ENCODE measurements at places on chromosomes 4 and X.

- no peak for DNase-seq
These were observed 305.4 kb downstream of the PRDM5 start for GRCh38 chr4:120617171-120617570.

- no peak for DNase-seq
These were observed 52.6 kb upstream of the PDHA1 start for GRCh38 chrX:19291086-19291485.

DNA sequence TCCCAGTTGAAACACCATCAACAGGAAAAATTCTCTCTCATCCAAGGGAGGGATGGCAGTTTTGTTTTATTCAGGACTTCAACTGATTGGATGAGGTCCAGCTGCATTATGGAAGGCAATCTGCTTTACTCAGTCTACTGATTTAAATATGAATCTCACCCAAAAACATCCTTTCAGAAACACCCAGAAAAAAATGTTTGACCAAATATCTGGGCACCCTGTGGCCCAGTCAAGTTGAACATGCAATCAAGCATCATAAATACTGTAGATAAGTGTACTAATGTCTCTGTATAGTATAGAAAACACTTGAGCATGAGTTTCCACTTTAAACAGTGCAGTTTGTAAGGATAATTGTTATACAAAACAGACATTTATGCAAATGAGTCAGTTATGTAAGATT, 753.2 kb downstream of the ARAP2 start:
- no peak for DNase-seq

- DNase-seq: no peak
These were observed 421.8 kb downstream of the MAPK10 start for GRCh38 chr4:85938062-85938461.

DNA sequence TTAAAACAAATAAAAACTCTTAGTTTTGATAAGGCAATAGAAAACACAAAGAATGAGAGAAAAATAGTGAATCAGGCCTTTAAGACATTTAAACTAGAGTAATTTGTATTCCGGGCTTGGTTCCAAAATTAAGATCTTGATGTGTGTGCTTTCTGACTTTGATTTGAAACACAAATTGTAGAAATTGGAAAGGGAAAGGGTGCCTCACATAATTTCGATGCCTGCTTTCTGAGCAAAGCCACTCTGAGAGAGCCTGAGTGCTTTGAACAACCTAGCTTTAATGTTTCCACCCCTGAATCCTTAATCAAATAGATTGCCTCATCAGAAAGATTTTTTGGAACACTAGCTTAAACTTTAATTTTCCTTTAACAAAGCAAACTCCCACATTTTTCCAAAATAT, 666.8 kb downstream of the PCDH18 start:
- DNase-seq: no peak

GRCh38 chr4:69849297-69849696, 10.6 kb downstream of the SULT1E1 start:
- DNase-seq: peak; percentile 22

DNA sequence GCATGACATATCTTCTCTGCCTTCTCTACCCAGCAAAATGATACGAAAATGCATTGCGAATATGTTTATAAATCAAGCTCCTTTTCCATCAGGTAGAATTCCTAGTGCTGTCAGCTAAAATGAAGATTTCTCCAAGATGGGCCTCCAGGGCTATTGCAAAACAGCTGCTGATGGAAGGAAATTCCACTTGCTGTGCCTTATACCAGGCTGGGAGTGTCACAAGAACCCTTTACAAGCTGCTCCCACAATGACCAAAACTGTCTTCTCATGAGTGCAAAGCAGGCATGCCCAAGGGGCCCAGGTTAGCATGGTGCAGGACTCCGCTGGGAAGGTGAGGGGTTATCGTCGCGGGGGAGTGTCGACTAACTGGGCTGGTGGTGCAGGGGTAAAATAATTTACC, 8.7 kb downstream of the HNRNPH2 start:
- DNase-seq: peak; percentile 61

GRCh38 chr4:100356172-100356571, 161.7 kb downstream of the EMCN start:
- DNase-seq: no peak

DNA sequence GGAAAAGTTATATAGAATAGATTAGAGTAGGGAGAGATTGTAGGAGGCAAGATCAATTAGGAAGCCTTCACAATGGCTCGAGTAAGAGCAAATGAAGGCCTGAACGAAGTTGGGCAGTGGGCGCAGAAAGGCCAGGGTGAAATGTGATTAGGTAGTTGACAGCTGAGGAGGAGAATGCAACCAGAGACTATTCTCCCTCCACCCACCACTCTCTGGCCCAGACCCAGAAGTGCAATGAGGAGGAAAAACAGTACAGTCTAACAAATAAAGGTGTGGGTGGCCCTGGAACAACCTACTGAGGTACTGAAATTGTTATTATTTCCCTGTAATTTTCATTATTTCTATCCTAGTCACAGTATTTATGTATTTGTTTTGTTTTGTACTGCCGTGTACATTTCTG, 176.7 kb downstream of the SLC39A8 start:
- DNase-seq: no peak

DNA sequence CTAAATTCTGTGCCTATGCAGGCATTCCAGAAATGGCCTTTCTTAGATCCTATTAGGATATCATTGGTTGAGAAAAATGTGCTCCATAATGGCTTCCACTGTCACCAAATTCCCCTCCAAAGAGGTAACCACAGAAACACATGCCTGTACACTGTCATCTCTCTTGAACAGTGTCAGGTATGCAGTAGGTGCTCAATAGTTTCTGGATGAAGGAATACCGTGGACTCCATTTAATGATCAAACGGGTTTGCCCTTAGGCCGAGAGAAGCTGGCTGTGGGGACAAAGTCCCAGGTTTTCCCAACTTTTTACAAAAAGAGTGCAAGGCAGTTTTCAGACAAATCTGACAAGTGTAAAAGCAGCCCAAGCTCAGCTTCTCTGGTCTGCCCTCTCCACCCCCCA, 16.5 kb upstream of the MTM1 start:
- DNase-seq: no peak

DNA sequence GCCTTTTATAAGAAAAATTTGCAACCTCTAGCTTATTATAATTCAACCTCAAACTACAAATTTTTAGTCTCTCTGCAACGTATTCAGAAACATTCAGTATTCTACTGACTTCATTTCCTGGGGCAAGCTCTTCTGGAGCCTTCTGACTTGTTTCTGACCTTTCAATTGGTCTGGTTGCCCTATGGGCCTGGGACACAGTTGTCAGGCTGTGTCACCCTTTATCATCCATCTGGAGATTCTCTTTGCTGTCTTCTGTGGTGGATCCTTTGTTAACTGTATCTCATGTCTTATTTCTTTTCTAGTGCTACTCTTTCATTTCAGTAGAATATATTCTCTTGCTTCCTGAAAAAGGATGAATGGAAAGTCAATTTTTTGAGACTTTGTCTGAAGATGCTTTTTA, 55.1 kb upstream of the PGRMC2 start:
- peak; percentile 50 for DNase-seq

- DNase-seq: no peak
These were observed 311.8 kb downstream of the HS3ST1 start for GRCh38 chr4:11116940-11117339.

- no peak for DNase-seq
These were observed 152.3 kb upstream of the MAD2L1 start for GRCh38 chr4:120218981-120219380.

GRCh38 chr4:165612936-165613335, 234.1 kb downstream of the CPE start:
- DNase-seq: no peak

GRCh38 chr4:163755013-163755412, 260.5 kb downstream of the TMA16 start:
- DNase-seq: peak; percentile 21

DNA sequence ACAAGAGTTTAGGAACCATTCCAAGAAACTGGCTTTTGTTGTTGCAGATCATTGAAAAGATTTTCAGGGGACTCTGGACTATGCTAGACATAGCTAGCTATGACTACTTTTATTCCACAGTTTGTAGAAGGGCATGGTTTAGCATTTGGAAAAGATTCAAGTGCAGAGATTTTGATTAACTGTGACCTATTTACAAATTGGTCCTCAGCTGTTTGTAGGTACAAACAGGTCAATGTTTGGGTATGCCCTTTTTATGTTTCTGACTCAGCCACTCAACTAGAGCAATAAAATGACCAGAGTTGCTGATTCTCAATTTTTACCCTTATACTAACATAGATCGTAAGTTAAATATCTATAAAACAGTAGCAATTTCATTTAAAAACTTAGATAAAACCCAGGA, 46.7 kb downstream of the IGFBP7 start:
- no peak for DNase-seq

DNA sequence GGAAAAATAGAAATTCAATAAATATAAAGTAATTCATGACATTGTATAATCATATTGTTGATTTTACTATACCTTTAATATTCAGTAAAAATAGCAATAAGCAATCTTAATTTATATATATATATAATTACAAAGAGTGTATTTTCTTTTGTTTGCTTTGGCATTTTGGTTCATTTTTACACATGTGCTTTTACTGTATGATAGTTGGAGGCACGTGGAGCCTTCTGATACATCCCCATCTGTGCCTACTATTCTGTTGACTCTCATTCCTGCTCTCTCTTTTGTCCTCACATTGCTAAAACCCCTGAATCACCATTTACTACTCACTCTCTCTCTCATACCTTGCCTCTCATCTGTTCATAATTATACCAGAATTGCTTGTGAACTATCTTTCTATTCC, 106.4 kb upstream of the NDST4 start:
- no peak for DNase-seq

DNA sequence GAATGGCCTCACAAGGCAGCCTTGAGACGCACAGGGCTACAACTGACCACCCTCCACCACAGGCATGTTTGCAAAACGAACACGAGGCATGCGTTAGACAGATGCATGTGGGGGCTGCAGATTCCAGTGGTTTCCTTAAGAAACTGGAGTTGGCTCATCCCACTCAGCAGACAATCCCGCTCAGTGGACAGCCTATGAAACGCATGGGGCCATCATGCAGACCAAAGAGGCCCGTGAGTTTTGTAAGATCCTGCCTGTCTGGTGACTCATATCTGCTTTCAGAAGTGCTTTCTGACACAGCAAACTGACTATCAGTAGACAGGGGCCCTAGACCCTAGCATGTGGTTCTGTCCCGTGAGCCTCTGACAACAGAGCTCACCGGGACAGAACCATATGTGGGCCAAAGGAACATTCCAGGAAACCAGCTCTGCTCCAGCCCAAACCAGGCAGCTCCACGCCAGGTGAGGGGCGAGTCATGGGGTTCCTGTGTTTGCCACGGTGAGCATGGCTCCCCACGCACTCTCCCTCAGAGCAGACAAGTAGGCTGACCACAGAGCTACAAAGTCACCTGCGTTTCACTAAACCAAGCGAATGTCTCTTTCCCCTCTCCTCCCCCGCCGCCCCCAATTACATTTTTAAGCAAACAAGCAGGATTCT, 74.4 kb downstream of the MTMR1 start:
- DNase-seq: peak; percentile 95

DNA sequence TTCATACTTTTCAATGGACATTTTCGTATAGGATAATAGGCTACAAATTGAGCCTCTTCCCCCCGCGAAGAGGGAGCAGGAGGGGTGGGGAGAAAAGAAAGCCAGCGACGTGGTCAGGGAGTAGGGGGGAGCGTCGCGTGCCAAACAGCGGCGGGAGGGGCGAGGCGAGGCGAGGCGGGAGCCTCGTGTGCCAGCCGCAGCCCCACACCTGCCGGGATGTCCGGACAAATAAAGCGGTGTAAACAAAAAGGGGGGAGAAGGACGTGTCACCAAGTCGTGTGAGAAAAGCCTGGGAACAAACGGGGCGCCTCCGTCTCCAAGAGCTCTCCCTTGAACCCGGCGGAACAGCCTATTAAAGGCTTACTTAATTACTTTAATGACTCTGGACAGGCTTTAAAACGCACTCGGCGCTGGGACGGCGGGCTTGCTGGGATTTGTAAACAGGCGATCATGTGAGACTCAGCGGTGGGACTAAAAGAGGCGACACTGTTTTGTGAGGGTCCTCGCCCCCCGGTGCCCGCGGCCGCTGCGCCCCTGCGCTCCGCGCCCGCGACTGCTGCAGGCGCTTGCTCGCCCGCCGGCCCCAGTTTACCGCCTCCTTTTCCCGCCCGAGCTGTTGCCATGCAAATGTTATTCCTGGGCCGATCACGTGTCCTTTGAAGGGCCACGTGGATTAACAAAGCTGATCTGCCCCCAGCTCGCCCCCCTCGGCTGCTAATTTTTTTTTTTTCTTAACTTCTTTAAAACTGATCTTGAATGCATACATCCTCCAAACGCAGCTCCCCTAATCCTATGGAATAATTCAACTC, at the start of gene HELT:
TSS of gene HELT (plus strand) at position 527 of the 809 bp plus-strand sequence. CDS start 439 bp downstream, outside the sequence.
- no peak for DNase-seq

GRCh38 chr4:176413171-176413570, 93.4 kb downstream of the SPCS3 start:
- no peak for DNase-seq

GRCh38 chr4:112778520-112778919, 141.6 kb downstream of the LARP7 start:
- no peak for DNase-seq

- DNase-seq: no peak
These were observed 23.0 kb upstream of the PDZD4 start for GRCh38 chrX:153853180-153853901.

- no peak for DNase-seq
These were observed 762.5 kb upstream of the GRIA3 start for GRCh38 chrX:122421434-122422121.

DNA sequence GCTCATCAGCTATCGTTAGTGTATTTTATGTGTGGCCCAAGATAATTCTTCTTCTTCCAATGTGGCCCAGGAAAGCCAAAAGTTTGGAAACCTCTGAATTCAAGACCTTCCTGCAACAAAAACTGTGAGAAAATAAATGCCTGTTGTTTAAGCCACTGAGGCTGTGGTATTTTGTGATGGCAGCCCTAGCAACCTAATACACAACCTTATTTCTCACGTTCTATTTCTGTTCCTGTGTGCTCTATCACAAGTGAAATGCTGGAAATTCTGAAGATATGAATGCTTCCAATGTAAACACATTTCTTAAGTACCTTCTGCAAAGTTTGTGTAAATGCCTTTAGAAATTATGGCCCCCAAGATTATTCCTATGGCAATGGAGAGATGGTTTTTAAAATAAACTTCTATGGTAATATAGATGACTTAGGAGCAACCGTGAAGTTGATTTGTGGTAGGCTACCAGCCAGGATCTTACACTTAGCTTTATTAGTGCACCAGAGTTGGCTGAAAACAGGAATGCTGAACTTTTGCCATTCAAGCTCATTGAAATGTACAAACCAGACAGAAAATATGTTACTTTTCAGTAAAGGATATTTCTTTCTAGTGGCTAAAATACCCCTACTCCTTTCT, 148.0 kb downstream of the USP46 start:
- DNase-seq: peak; percentile 78

Data from mesenchymal stem cell (in vitro differentiated cells and primary cell).